ENCODE measurements at places on chromosomes 13 and 19.

GRCh38 chr13:102132777-102133295 lies 269.0 kb downstream of the FGF14 start:
- no peak for DNase-seq

- DNase-seq = no peak
Measured at GRCh38 chr13:48038761-48039160, 1.2 kb downstream of the NUDT15 start.

- DNase-seq = peak; percentile 71
Measured at GRCh38 chr13:32323912-32324311, 8.6 kb downstream of the BRCA2 start.

GRCh38 chr13:28353679-28354078 lies 141.2 kb downstream of the FLT1 start:
- DNase-seq = no peak

GRCh38 chr19:32599736-32600157 lies 18.8 kb downstream of the PDCD5 start:
- peak; percentile 54 for DNase-seq

DNA sequence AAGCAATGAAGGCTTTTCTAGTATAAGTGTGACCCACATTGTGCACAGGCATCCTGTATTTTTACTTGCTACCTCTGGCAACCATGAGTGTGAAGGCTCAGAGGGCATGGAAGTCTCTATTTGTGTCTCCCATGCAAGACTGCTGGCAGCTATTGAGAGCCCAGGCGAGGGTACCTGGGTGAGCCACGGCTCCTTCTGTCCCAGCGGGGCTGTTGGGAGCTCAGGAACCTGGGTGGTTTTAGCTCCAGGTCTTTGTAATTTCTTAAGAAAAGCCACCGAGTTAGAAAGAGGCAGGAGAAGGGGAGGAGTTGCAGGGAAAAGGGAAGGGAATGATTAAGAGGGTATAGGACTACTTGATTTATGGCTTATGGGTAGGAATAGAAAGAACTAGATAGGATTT lies 190.4 kb upstream of the SOX1 start:
- DNase-seq = no peak

DNA sequence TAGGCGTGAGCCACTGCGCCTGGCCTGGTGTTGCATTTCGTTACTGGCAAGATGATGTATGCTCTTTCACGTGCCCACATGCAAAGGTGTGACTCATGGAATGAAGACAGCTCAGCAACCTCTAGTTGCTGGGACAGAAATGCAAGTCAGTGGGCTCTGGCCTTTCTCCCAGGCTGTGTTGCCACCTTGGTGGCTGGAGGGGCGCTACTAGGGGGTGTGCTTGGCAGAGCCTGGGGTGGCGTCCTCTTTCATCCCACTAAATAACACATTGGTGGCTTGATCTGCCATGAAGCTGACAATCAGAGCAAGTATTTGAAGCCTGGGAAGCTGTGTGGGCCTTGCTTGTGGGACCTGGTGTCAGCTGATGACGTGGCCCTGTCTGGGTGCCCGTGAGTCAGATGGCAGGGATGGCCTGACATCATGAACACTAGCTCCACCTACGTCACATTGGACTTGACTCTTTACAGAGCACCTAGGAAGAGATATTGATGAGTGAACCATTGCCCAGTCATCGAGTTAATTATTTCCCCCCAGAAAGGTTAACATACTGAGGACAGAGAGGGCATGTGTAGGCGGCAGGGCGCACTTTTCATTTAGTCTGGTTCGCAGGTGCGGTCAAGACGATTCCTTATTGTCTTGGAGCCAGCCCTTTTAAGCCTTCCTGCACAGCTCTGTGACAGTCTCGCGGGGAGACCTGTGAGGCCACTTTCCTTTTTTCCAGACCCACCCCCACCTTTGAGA lies 154.2 kb downstream of the TM9SF2 start:
- DNase-seq = peak; percentile 86

- DNase-seq = no peak
Measured at GRCh38 chr19:45764475-45764874, 4.6 kb downstream of the SIX5 start.
